ENCODE measurements at places on chromosomes 11 and 22.

GRCh38 chr11:47398011-47398410 lies 10.4 kb upstream of the SLC39A13 start:
- DNase-seq, result no peak

DNA sequence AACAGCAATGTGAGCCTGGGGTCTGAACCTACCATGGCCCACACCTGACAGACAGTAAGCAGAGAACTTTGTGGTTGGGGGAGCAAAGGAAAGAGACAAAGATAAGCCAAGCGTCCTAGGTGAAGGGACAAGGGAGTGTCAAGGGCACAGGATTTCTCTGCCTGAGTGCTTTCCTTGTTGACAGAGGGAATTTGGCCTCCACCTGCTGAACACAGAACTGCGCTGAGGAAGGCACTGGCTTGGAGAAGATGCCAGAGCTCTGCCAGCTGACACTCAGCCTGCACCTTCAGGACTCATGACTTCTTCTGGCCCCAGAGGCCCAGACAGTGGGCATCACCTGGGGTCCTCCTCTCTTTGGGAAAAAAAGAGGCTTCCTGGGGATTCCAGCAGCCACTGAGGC lies 789 bp upstream of the LRRC55 start:
- no peak for DNase-seq

DNA sequence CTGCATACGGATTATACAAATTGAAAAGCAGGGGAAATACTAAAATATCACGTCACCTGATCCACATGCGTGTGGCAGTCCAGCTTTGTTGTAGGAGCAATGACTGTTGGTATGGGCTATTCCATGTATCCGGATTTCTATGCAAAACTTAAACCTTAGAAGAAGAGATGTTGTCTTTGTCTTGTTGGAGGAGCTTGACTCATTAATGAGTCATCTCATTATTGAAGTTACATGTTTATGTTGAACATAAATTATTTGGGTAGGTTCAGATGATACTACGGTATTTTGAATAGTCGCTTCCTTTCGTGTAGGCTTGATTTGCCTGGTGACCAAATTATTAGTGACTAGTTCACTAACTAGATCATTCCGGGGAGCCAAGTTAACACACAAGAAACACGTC lies 806 bp upstream of the SAAL1 start:
- DNase-seq, result no peak

- no peak for DNase-seq
These were observed 98.0 kb downstream of the PRR5L start for GRCh38 chr11:36394056-36394455.

DNA sequence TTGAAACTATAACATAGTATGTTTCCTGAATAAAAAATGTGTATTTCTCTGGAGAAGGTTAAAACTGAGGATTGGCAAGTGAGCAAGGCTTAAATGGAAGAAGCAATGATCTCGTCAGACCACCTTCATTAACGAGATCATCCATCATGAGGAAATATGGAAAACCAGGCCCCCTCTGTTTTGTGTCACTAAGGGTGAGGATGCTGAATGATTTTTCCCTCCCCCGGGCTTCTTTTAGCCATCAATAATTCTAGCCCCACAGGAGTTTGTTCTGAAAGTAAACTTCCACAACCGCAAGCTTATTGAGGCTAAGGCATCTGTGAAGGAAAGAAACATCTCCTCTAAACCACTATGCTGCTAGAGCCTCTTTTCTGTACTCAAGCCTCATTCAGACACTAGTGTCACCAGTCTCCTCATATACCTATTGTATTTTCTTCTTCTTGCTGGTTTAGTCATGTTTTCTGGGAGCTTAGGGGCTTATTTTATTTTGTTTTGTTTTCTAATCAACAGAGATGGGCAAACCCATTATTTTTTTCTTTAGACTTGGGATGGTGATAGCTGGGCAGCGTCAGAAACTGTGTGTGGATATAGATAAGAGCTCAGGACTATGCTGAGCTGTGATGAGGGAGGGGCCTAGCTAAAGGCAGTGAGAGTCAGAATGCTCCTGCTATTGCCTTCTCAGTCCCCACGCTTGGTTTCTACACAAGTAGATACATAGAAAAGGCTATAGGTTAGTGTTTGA lies 5.8 kb upstream of the HBE1 start:
- DNase-seq, result no peak

GRCh38 chr11:30422447-30423278 lies 99.8 kb downstream of the ARL14EP start:
- no peak for DNase-seq

DNA sequence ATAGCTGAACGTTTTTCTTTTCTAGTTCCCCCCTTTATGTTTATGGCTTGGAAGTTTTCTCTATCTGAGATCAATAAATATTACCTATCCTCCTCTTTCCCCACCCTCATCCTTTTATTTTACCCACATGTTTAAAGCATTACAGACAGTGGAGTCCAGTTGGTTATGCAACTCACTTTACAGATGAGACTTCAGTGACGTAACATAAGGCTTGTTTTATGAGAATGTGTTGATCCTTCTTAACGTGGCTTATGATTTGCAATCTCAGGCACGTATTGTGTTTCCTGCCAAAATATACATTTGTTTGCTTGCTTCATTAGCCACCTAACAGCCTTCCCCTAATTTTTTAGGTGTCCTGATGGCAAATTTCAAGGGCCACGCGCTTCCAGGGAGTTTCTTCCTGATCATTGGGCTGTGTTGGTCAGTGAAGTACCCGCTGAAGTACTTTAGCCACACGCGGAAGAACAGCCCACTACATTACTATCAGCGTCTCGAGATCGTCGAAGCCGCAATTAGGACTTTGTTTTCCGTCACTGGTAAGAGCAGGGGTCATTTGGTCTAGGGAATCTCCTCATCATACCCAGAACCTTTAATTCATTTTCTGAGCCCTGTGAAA lies 36.6 kb downstream of the TMEM45B start:
- DNase-seq, result no peak

GRCh38 chr11:9851366-9851765 lies 187.5 kb downstream of the SWAP70 start:
- no peak for DNase-seq

DNA sequence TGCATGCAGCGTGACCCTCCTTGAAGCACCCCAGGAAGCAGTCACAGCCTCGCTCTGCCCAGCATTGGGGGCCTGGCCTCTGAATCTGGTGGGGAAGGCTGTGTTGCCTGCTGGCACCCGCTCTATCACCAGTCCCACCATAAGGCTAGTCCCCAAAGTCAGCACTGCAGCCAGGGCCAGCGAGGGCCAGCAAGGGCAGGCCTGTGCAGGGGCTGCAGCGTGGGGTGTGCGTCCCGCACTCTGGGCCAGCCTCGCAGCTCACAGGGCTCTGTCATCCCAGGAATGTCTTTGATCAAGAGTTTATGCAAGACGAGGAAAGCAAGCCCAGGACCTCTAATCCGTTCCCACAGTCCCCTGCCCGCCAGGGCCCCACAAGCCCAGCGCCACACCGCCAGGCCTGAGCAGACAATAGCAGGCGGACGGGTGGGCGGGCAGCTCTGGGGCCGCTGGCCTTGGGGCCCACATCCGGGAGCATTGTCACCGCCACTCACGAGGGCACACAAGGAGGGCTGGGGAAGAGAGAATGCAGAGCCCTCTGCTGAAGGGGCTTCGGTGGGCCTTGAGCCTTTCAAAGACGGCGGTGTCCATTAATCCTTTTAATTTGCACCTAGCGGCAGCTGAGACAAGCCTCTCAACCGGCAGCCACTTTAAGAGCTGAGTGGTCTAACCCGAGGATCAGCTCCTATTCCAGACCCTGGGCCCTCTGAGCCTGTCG lies 17.1 kb downstream of the LTO1 start:
- no peak for DNase-seq

- no peak for DNase-seq
These were observed 112.8 kb downstream of the ABTB2 start for GRCh38 chr11:34245041-34245440.

- no peak for DNase-seq
These were observed 32.6 kb downstream of the APOL1 start for GRCh38 chr22:36285545-36285944.

- DNase-seq, result no peak
These were observed 20.1 kb upstream of the PLAAT2 start for GRCh38 chr11:63583357-63583677.

DNA sequence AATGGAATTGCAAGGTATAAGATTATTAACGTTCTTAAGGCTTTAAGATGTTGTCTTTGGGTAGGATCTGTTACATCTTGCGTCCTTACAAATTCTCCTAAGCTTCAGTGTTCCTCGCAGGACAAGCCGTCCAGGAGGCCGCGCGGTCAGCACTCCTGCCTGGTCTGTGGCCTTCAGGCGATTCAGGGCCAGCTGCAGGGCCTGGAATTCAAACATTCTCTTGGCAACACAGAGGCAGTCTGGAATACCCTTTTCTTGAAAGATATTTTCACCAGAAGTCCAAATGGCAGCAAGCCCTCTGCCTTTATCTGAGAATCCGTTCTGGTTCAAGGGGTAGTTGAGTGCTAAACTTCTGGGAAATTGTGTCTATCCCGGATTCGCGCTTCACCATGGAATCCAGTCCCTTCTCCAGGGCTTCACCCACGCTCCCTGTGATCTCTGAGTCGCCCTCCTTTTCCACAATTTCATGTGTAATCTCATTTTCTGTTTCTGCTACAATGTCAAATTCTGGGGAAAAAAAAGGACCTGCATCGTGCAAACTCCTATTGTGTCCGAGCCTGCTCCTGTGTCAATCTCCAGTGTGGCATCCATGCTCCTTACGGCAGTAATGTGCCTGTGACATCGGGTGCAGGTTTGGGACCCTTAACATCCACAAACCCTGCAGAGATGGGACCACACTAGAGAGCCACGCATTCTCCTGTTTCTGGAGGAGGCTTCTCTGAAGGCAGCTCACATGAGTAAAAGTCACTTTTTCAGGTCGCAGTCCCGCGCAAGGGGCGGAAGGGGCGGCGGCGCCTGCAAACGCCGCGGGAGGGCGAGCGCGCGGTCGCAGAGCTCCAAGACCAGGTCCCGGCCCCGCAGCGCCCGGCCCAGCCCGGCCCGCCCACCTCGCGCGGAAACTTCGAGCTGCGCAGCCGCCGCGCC lies 25.4 kb upstream of the SORL1 start:
- no peak for DNase-seq

DNA sequence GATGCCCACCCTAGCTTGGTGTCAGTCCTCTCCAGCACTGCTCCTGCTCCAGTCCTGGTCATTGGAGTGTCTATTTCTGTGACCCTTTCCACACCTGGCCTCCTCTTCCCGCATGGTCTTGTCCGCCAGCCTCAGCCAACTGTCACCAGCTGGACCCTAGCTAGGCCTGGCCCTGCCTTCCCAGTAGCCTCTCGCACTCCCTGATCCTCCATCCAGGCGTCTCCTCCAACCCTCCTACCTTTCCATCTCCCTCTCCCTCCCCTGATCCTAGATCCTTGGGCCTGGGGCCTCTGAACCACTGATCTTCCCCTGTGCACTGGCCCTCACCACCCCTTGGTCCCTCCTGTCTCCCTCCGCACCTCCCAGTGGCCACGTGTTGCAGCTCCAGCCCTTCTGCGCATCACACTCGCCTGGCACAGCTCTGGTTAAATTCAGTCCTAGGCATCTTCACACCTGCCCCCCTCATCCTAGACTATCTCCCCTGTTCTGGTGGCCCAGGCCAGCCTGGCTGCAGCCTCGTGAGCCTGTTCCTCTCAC lies 9.9 kb downstream of the SYNGR1 start:
- DNase-seq, result no peak

GRCh38 chr11:77361184-77361583 lies 59.7 kb upstream of the GDPD4 start:
- no peak for DNase-seq

- no peak for DNase-seq
These were observed 7.5 kb downstream of the DGCR8 start for GRCh38 chr22:20087319-20088262.

Measured in breast epithelium (tissue), 4 donors.